ENCODE measurements at places on chromosomes 3 and 15. TPM values are rescaled to one million over a fixed set of nuclear protein-coding genes. Genes with fewer than 3 reads are reported as not detected.

Gene HACD2
- total RNA-seq: 45.4 TPM

Gene C3orf52
- total RNA-seq: 1.0 TPM

Gene DLG1
- total RNA-seq: 107 TPM

Gene ZWILCH
- 36.3 TPM for total RNA-seq

Gene KNL1
- total RNA-seq: 40.3 TPM

Gene ZDHHC23
- total RNA-seq: 0.74 TPM

Gene SLC2A2
- total RNA-seq: not detected

Gene FHIT
- total RNA-seq: not detected

Gene DUOXA1
- 1.1 TPM for total RNA-seq

Gene NR1I2
- not detected for total RNA-seq

Gene ADAMTS7
- 0.83 TPM for total RNA-seq

Gene ROPN1
- not detected for total RNA-seq

Gene TMEM40
- not detected for total RNA-seq

Gene TSPAN3
- 224 TPM for total RNA-seq

Gene ATXN7
- 13.8 TPM for total RNA-seq

Gene PRKAR2A
- total RNA-seq: 25.6 TPM

Gene OXNAD1
- 19.8 TPM for total RNA-seq

Gene ITPR1
- 8.0 TPM for total RNA-seq

Measured in A673 (cell line).